CD4-positive, CD25-positive, alpha-beta regulatory T cell (primary cell): ENCODE measurements at places on chromosomes 4 and X.

DNA sequence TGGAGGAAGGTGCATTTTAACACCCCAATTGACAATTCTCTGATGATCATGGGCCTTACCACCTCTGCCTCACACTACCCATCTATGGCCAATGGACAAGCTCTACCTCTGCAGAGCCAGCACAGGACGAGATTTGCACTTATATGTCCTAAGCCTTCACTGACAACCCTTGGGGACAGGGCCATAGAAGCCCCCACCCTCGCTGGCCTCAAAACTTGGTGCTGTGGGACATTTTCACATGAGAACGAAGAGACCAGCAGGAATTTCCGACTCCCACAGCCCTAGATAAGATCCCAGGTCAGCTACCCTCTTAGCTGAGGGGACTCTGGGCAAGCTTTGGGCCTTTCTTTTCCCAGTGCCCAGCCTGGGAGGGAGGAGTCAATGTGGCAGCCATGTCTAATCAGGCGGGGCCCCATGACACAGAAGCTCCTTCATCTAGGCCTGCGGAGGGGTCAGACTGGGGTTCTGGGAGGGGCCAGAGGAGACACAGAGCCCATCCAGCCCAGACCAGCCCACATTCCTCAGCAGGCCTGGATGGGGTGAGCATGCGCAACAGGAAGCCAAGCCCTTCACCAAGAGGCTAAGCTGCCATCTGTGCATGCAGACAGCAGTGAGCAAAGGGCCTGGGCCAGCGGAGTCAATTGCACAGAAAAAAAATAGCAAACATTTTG, 12.1 kb downstream of the PJA1 start:
- no peak overlapping the region for H3K27ac ChIP-seq
- H3K27me3 ChIP-seq, result no peaks in the 10 kb centered on the region
- no peaks in the 10 kb centered on the region for H3K36me3 ChIP-seq
- DNase-seq, result no peak
- no peak overlapping the region for H3K4me3 ChIP-seq
- no peaks in the 10 kb centered on the region for H3K4me1 ChIP-seq

GRCh38 chrX:41602816-41603345, 85.9 kb upstream of the GPR34 start:
- H3K27me3 ChIP-seq, result no peaks in the 10 kb centered on the region
- H3K4me3 ChIP-seq, result no peak overlapping the region
- no peak for DNase-seq
- H3K36me3 ChIP-seq, result peaks cover 16% of the 10 kb centered on the region
- no peaks in the 10 kb centered on the region for H3K4me1 ChIP-seq

GRCh38 chrX:31291131-31291530, 219.3 kb upstream of the FTHL17 start:
- H3K4me1 ChIP-seq, result no peaks in the 10 kb centered on the region
- H3K4me3 ChIP-seq, result no peak overlapping the region
- H3K36me3 ChIP-seq, result no peaks in the 10 kb centered on the region
- H3K27ac ChIP-seq, result no peak overlapping the region
- DNase-seq, result no peak
- no peaks in the 10 kb centered on the region for H3K27me3 ChIP-seq

GRCh38 chrX:323721-324628, 5.4 kb upstream of the GTPBP6 start:
- no peak for DNase-seq
- H3K36me3 ChIP-seq, result no peaks in the 10 kb centered on the region
- no peak overlapping the region for H3K4me3 ChIP-seq
- H3K27ac ChIP-seq, result no peak overlapping the region

DNA sequence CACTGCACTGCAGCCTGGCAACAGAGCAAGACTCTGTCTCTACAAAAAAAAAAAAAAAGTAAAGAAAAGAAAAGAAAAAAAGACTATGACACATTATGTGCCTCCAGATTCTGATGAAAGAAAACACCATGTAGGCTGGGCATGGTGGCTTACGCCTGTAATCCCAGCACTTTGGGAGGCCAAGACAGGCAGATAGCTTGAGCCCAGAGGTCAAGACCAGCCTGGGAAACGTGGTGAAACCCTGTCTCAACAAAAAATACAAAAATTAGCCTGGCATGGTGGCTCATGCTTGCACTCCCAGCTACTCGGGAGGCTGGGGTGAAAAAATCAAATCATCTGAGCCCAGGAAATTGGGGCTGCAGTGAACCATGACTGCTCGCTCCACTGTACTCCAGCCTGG, 19.4 kb downstream of the THOC2 start:
- no peak overlapping the region for H3K27ac ChIP-seq
- peaks cover 6% of the 10 kb centered on the region for H3K4me1 ChIP-seq
- DNase-seq, result no peak
- no peaks in the 10 kb centered on the region for H3K27me3 ChIP-seq
- H3K36me3 ChIP-seq, result peaks cover 2% of the 10 kb centered on the region

- no peaks in the 10 kb centered on the region for H3K36me3 ChIP-seq
- no peak overlapping the region for H3K27ac ChIP-seq
- H3K4me1 ChIP-seq, result peaks cover 21% of the 10 kb centered on the region
- no peak overlapping the region for H3K4me3 ChIP-seq
Observed at GRCh38 chrX:23666282-23666681, 1.0 kb upstream of the PRDX4 start.

DNA sequence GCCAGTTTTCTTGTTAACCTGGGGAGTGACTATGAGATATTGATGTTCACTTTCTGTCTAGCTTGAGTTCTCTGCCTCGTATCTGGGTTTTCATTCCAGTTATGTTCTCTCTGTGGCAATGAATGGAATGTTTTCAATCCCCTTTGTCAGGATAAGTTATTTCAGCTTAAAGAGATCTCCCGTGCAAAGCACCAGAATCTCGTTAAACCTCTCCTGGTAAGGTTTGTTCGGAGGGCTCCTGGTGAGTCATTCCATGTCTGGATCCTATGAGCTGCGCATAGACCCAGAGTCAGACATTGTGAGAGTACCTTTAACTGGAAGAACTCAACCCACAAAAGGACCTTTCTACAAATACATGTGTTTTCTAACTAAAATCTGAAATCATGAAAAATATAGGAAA, 51.0 kb downstream of the KDR start:
- no peaks in the 10 kb centered on the region for H3K36me3 ChIP-seq
- H3K4me1 ChIP-seq, result no peaks in the 10 kb centered on the region
- H3K27me3 ChIP-seq, result no peaks in the 10 kb centered on the region
- no peak for DNase-seq

DNA sequence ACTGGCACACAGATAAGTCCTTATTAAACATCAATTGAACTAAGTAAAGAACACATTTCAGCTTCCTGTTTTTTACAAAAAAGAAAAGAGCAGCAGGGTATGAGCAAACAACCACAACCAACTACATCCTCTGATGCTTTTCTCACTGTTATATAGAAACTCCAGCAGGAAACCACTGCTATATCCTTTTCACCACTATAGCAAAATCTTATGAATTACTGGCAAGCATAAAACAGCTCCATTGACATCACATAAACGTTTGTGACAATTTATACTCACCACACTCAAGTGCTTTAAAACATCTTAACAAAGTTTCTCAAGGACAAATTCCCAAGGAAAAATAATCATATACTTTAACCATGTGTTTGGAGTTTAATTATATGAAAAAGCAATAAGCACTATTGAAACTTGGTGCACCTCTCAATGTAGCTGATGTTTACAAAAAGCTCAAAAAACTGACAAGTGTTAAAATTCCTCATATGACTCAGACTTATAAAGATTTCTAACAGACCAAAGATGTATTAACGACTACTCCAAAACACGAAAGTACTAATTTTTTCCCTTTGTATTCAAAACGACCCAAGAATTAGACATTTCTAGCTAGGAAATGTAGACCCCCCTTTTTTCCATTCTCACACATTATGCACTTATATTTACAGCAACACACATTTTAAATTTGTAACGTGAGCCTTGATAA, 12.9 kb downstream of the GPRIN3 start:
- peak overlapping the region; percentile 94 for H3K27ac ChIP-seq
- no peak for DNase-seq

GRCh38 chrX:106952988-106953387, 32.8 kb downstream of the CLDN2 start:
- peaks cover 2% of the 10 kb centered on the region for H3K36me3 ChIP-seq
- H3K4me1 ChIP-seq, result no peaks in the 10 kb centered on the region
- no peaks in the 10 kb centered on the region for H3K27me3 ChIP-seq
- no peak overlapping the region for H3K4me3 ChIP-seq

DNA sequence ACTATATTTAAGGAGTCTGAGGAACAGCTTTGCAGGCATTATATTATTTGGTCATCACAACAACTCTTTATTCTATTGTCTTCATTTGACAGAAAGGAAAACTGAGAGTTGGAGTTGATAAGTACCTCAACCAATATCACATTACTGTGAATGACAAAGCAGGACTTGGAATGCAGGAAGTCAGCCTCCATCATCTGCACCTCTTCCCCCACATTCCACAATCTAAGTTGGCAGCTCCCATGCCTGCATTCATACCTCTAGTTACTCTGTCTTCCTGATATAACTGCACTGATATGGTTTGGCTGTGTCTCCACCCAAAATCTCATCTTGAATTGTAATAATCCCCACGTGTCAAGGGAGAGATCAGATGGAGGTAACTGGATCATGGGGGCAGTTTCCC, 356.7 kb downstream of the GALNTL6 start:
- no peak overlapping the region for H3K27ac ChIP-seq
- no peaks in the 10 kb centered on the region for H3K4me1 ChIP-seq
- H3K27me3 ChIP-seq, result no peaks in the 10 kb centered on the region
- no peaks in the 10 kb centered on the region for H3K36me3 ChIP-seq
- no peak overlapping the region for H3K4me3 ChIP-seq
- DNase-seq, result no peak

DNA sequence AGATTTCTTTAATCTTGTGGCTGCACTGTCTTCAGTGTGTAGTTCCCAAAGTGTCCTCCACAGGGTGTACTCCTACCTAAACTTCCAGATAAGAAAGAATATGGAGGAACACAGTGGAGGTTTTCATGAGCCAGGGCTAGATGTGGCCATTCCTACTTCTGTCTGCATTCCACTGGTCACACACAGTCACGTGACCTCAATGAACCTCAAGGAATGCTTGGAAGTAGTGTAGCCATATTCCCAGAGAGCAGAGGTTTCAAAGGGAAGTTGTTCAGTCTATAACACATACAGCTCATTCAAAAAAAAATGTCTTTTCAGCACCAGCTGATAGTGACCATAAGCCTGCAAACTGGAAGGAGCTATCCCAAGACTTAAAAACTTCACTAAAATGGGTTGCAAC, 53.6 kb downstream of the ASB9 start:
- H3K27me3 ChIP-seq, result no peaks in the 10 kb centered on the region
- H3K27ac ChIP-seq, result no peak overlapping the region
- no peaks in the 10 kb centered on the region for H3K36me3 ChIP-seq
- DNase-seq, result no peak

GRCh38 chr4:122005064-122005755, 53.4 kb upstream of the TRPC3 start:
- peaks cover 7% of the 10 kb centered on the region for H3K27me3 ChIP-seq
- no peak for DNase-seq
- no peak overlapping the region for H3K4me3 ChIP-seq

DNA sequence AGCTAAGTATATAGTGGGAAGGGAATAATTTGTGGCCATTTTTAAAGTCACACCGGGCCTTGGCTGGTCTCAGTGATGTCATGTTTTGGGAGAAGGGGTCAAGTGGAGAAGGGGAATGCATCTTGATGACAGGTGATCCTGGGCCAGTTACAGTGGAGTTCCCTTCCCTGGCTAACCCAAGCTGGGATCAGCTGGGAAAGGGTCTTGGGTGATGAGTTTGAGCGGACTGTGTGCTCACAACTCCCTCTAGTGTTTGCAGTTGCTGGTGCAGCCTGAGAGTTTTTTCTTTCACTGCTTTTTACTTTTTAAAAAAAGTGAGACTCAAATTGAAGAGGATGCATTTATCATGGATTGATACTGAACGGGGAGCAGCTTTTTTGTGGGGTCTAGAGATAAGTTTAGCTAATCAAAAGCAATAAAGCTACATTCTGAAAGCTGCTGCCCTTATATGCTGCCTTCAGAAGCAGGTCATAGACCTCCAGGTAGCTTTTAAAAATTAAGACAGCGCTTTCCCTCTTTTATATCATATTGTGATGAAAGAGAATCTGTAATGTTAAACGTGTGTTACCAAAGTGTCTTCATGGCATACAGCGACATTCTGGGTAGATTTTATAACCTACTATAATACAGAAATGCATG, 164.7 kb downstream of the DCLK2 start:
- no peaks in the 10 kb centered on the region for H3K36me3 ChIP-seq
- no peak overlapping the region for H3K4me3 ChIP-seq
- no peak for DNase-seq
- H3K27me3 ChIP-seq, result peaks cover 3% of the 10 kb centered on the region

DNA sequence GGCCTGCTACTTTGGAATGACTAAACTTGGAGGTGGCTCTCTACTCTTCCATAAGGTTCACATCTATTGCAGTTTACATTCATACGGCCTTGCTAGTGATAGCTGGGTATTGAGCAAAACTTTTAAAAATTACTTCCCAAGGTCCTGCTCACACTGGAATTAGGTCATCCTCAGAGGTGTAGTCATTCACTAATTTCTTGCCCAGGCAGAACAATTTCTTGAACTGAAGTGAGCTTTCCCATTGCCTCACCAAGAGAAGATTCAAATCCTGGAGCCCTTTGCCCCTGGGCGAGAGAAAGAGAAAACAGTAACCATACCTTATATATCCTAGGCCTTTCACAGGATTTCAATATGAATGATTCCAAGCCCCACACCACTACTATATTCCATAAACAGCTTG, 109.2 kb downstream of the GUCY2F start:
- H3K27me3 ChIP-seq, result no peaks in the 10 kb centered on the region
- no peak overlapping the region for H3K27ac ChIP-seq
- H3K4me3 ChIP-seq, result no peak overlapping the region
- no peaks in the 10 kb centered on the region for H3K4me1 ChIP-seq

GRCh38 chrX:114181195-114181594, 402.7 kb upstream of the HTR2C start:
- no peak for DNase-seq
- H3K27me3 ChIP-seq, result no peaks in the 10 kb centered on the region
- no peak overlapping the region for H3K4me3 ChIP-seq

- no peak for DNase-seq
- H3K4me3 ChIP-seq, result no peak overlapping the region
- H3K27me3 ChIP-seq, result no peaks in the 10 kb centered on the region
- H3K36me3 ChIP-seq, result peaks cover 10% of the 10 kb centered on the region
- H3K4me1 ChIP-seq, result peaks cover 41% of the 10 kb centered on the region
- no peak overlapping the region for H3K27ac ChIP-seq
Observed at GRCh38 chr4:2866891-2867290, 23.2 kb downstream of the ADD1 start.

DNA sequence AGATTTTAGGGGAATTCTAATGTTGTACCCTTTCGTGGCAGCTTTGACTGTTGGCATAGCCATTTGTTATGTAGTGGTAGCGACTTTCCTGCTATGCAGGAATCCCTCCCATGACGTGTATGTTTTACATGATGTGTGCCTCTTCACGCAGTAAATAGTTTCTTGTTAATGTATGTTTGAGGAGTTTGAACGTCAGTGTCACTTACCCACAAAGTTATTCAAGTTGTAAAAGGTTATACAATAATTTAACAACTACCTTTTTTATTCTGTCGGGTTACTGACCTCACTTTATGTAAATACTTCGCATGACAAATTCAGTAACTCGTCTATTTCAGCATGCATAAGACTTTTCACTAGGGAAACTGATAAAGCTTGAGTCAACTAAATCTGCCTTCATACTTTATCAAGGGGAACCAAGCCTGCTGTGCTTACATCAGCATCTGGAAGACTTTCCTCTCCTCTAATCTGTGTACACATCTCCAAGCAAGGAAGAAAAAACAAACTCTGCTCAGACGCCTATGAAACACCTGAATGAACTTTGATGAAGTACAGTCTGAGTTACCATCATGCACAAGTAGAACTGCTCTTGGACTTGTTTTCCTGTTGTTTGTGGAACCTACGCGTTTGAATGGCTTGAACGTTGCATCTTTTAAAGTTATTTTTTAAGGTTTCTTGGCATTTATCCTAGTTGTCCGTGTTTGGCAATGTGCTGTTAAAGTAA, 61.2 kb downstream of the SLC9A6 start:
- DNase-seq, result no peak
- H3K4me3 ChIP-seq, result no peak overlapping the region
- H3K27ac ChIP-seq, result no peak overlapping the region
- peaks cover 11% of the 10 kb centered on the region for H3K36me3 ChIP-seq
